ENCODE measurements at places on chromosomes 4 and X. TPM values are rescaled to one million over a fixed set of nuclear protein-coding genes. Genes with fewer than 3 reads are reported as not detected.

- DNase-seq = no peak
These were observed 125.0 kb downstream of the TEX13C start for GRCh38 chrX:125444659-125445058.

- DNase-seq = no peak
These were observed 37.9 kb downstream of the UNC5C start for GRCh38 chr4:95510877-95511276.

DNA sequence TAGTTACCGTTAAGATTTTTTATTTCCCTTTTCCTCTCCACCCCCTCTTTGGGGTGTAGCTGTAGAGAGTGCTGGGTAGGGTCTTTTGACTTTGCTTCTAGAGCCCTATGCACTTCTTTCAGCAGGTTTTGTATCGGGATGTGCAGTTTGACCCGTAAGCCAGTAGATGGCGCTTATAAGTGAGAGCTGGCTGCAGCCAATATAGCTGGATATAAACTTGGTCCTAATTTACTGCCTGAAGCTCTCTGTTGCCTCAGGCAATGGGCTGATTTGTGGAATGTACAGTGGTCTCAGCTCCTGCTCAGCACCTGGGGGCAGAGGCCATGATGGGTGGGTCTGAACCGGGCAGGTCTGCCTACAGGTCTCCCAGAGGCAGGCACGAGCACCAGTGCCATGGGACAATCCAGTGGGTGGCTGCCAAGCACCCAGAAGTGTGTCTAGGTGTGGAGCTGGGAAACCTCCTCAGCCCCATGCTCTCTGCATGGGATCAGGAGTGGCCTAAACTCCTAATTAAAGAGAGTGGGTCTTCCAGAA lies 146.5 kb downstream of the SPANXN1 start:
- DNase-seq = no peak

CT45A9 gene
- not detected for total RNA-seq

MSX1 gene
- total RNA-seq = not detected

ABCG2 gene
- total RNA-seq = 128 TPM

Data from Peyer's patch (tissue), 4 donors.